ENCODE measurements at places on chromosomes 3 and 15. TPM values are rescaled to one million over a fixed set of nuclear protein-coding genes. Genes with fewer than 3 reads are reported as not detected.
A peak's percentile ranks its signal among the peaks of the same experiment; 100 is the strongest.

Gene HGD
- polyA plus RNA-seq: not detected

- DNase-seq: no peak
- no peak overlapping the region for H3K27ac ChIP-seq
These were observed 54.9 kb downstream of the HCN4 start for GRCh38 chr15:73313861-73314260.

Gene SSR3
- 144 TPM for polyA plus RNA-seq

Gene TMC3
- polyA plus RNA-seq: not detected

Gene SLC22A13
- 0.12 TPM for polyA plus RNA-seq

Gene ADAMTS9
- polyA plus RNA-seq: not detected

- no peak for DNase-seq
- no peaks in the 10 kb centered on the region for H3K4me1 ChIP-seq
- no peaks in the 10 kb centered on the region for H3K36me3 ChIP-seq
- H3K27ac ChIP-seq: no peak overlapping the region
These were observed 16.0 kb upstream of the MINDY4B start for GRCh38 chr3:150921209-150921608.

GRCh38 chr3:45055032-45055410 is 28.9 kb downstream of the CLEC3B start:
- no peaks in the 10 kb centered on the region for H3K36me3 ChIP-seq
- H3K27me3 ChIP-seq: no peaks in the 10 kb centered on the region
- no peak for DNase-seq
- no peaks in the 10 kb centered on the region for H3K4me1 ChIP-seq
- no peak overlapping the region for H3K27ac ChIP-seq

DNA sequence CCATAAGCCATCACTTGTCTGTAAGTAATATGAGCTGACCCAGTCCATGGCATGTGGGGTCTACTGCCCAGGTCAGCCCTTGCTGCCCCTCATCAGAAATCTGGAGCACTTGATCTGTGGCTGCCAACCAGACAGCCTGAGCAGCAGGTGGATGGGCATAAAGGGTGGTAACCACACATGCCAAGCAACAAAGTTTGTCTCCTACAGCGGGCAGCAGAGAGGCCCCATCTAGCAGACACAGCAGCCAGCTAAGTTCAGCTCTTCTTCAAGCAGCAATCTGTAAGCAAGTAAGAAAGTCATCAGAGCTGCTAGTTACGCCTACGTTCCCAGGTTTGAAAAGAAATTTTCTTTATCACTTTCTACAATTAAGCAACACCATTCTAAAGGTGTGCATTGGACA is 27.9 kb downstream of the CHCHD4 start:
- no peak overlapping the region for H3K4me3 ChIP-seq
- H3K4me1 ChIP-seq: no peaks in the 10 kb centered on the region
- H3K27ac ChIP-seq: no peak overlapping the region
- H3K36me3 ChIP-seq: no peaks in the 10 kb centered on the region
- H3K27me3 ChIP-seq: peaks cover 5% of the 10 kb centered on the region

Gene RNF111
- 14.8 TPM for polyA plus RNA-seq

Gene PCSK6
- 1.7 TPM for polyA plus RNA-seq

- no peaks in the 10 kb centered on the region for H3K27me3 ChIP-seq
- H3K4me3 ChIP-seq: no peak within 1 kb of the TSS
- H3K36me3 ChIP-seq: no peaks in the 10 kb centered on the region
- no peak for DNase-seq
These were observed at the start of gene TM4SF1 for GRCh38 chr3:149377408-149378364. Gene TM4SF1, minus strand, starts transcription at chr3:149377649. Its CDS starts 102 bp downstream, at chr3:149377547.

DNA sequence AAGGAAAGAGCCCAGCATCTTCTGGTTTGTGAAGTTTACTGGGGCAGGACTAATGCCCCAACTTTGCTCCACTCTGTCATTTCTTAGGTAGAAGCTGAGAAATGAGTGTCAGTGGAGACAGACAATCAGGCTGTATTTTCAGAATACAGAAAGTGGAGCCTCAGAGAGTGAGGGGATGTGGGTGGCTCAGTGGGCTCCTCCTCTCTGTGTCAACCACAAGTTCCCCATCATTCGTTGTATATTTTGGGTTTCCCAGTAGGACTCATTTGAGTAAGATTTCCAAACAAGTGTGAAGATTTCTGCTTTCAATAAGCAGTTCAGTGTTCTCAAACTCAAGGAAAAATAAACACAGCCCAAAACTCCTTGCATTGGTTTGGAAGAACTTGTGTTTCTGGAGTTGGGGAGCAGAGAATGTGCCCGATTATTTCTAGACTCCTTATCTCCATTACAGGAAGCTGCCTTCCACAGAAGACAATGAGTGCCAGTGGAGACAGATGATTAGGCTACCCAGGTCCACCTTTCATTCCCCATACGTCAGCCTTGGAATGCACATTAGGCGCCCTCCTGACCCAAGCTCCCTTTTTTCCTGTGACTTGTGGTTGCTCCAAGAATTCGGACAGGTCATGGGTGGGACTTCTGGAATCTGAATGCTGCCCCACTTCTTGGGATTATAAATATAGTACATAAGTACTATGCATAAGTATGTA is 792.1 kb upstream of the LMCD1 start:
- H3K4me3 ChIP-seq: no peak overlapping the region
- DNase-seq: no peak
- no peak overlapping the region for H3K27ac ChIP-seq
- H3K36me3 ChIP-seq: no peaks in the 10 kb centered on the region

DNA sequence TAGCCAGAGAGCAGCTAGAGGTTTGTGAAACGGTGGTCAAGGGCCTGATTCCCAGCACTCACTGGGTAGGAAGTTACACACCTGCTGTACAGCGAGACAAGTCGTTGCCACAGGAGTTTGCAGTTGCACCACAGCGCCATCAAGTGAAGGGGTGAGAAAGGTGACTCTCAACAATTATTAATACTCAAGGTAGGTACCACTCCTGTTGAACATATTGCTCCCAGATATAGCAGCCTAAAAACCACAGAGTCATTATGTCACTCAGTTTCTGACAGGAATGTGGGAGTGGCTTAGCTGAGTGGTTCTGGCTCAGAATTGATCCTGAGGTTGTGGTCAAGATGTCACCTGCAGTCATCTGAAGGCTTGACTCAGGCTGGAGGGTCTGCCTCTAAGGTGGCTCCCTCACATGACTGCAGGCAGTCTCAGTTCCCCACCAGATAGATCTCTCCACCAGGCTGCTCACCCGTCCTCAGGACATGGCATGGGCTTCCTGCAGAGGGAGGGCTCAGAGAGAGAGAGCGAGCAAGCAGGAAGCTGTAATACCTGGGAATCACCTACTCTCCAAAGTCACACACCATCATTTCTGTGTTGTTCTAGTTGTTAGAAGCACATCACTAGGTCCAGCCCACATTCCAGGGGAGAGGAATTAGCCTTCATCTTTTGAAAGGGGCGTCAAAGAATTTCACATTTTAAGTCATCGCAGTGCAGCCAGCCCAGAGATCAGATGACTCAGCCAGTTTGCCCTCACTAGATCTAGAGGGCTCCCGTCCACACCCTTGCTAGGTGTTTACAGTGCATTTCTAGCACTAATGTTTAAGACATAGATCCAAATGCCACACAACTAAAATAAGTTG is 17.0 kb upstream of the ANO10 start:
- H3K4me1 ChIP-seq: no peaks in the 10 kb centered on the region
- no peak overlapping the region for H3K4me3 ChIP-seq
- no peaks in the 10 kb centered on the region for H3K36me3 ChIP-seq

DNA sequence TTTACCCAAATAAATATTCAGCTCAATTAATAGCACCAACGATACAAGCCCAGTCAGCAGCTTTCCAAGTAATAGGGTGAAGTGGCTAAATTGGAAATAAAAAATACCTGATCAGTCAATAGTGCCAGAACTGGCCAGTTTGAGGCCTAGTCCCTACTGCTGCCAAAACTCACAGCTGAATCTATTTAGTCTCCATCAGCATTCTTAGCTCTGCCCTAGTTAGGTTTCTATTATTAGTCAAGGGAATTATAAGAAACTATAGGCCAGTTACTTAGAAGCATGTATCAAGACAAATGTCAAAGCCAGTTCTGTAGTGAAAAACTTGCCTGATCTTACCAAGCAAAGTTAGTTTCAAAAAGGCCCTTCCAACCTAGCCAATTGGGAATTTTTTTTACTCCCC is 146.2 kb upstream of the ZBTB20 start:
- no peaks in the 10 kb centered on the region for H3K27me3 ChIP-seq
- H3K27ac ChIP-seq: no peak overlapping the region
- no peaks in the 10 kb centered on the region for H3K36me3 ChIP-seq
- no peak for DNase-seq

- DNase-seq: no peak
- H3K27ac ChIP-seq: no peak overlapping the region
- H3K4me1 ChIP-seq: no peaks in the 10 kb centered on the region
- no peaks in the 10 kb centered on the region for H3K36me3 ChIP-seq
- H3K27me3 ChIP-seq: no peaks in the 10 kb centered on the region
- no peak overlapping the region for H3K4me3 ChIP-seq
These were observed 388.2 kb downstream of the CACNA2D3 start for GRCh38 chr3:54510506-54510905.

Gene ZBTB47
- polyA plus RNA-seq: not detected

- peak overlapping the region; percentile 47 for H3K4me3 ChIP-seq
- DNase-seq: no peak
- H3K27ac ChIP-seq: no peak overlapping the region
- peaks cover 21% of the 10 kb centered on the region for H3K4me1 ChIP-seq
These were observed 2.1 kb downstream of the ACVR2B start for GRCh38 chr3:38455639-38456430.

DNA sequence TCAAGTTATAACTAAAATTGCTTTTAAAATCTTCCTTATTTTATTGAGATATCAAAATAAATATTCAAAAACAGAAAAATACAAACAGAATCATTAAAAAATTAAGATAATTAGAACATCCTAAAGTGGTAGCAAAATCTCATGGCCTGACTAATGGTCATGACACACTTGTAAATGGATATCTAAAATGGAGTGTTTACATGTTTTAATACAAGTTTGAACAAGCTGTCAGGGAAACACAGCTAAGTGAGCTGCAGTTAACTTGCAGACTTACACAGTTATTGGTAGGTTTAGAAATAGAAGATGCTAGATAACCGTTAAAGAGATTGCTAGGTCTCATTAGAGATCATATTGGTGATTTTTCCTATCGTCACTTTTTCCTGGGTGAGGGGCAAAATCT is 242.3 kb downstream of the LPP start:
- H3K27ac ChIP-seq: no peak overlapping the region
- peaks cover 25% of the 10 kb centered on the region for H3K4me1 ChIP-seq
- no peaks in the 10 kb centered on the region for H3K36me3 ChIP-seq
- no peaks in the 10 kb centered on the region for H3K27me3 ChIP-seq
- no peak for DNase-seq

Gene GABRG3
- polyA plus RNA-seq: not detected

- no peaks in the 10 kb centered on the region for H3K4me1 ChIP-seq
- no peak overlapping the region for H3K27ac ChIP-seq
- H3K4me3 ChIP-seq: no peak overlapping the region
- peaks cover 5% of the 10 kb centered on the region for H3K36me3 ChIP-seq
- DNase-seq: no peak
- no peaks in the 10 kb centered on the region for H3K27me3 ChIP-seq
These were observed 137.7 kb downstream of the FNDC3B start for GRCh38 chr3:172177046-172177445.

- no peaks in the 10 kb centered on the region for H3K4me1 ChIP-seq
- no peak overlapping the region for H3K27ac ChIP-seq
- DNase-seq: no peak
- no peaks in the 10 kb centered on the region for H3K36me3 ChIP-seq
- no peak overlapping the region for H3K4me3 ChIP-seq
These were observed 90.8 kb downstream of the MCTP2 start for GRCh38 chr15:94322141-94322540.

DNA sequence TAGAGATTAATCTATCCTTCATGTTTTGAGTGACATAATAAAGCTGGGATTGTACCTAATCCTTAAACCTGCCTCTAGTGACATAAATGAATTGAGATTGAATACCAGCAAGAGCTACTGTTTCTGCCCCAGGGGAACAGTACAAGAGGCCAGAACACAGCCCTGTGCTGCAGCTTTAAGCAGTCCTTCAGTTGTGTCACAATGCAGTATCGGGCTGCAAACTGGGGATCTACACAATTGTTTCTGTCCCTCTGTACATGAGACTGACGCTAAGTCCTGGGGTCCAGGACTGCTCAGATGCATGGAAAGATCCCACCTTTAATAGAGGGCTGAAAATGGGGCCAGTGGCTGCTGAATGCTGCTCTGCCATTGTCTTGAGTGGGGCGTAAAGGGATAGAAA is 87.5 kb downstream of the MINAR1 start:
- no peak overlapping the region for H3K4me3 ChIP-seq
- H3K4me1 ChIP-seq: no peaks in the 10 kb centered on the region
- no peak overlapping the region for H3K27ac ChIP-seq
- H3K36me3 ChIP-seq: no peaks in the 10 kb centered on the region
- no peaks in the 10 kb centered on the region for H3K27me3 ChIP-seq

DNA sequence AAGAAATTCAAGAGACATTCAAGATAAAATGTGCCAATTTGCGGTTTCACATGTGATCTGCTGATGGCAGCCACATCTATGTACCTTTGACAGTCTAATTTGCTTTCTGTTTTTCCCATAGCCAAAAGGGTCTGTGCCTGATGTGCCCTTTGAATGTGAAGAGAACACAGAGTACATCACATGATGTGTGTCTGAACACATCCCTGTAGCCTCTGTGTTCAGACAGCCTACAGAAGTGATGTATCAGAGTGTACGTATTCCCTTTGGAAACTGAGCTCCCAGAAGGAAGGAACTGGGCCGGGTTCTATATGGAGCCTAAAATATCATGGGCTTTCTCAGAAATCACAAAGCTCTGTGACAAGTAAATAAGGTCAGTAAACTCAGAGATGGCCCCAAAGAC is 52.4 kb downstream of the BOC start:
- H3K36me3 ChIP-seq: no peaks in the 10 kb centered on the region
- no peak overlapping the region for H3K27ac ChIP-seq
- no peak for DNase-seq
- H3K27me3 ChIP-seq: no peaks in the 10 kb centered on the region
- no peaks in the 10 kb centered on the region for H3K4me1 ChIP-seq

GRCh38 chr3:170705131-170705530 is 119.3 kb upstream of the SLC7A14 start:
- H3K27me3 ChIP-seq: no peaks in the 10 kb centered on the region
- H3K4me1 ChIP-seq: no peaks in the 10 kb centered on the region
- no peaks in the 10 kb centered on the region for H3K36me3 ChIP-seq
- no peak overlapping the region for H3K4me3 ChIP-seq
- H3K27ac ChIP-seq: no peak overlapping the region

Gene PPP1R14D
- polyA plus RNA-seq: not detected

DNA sequence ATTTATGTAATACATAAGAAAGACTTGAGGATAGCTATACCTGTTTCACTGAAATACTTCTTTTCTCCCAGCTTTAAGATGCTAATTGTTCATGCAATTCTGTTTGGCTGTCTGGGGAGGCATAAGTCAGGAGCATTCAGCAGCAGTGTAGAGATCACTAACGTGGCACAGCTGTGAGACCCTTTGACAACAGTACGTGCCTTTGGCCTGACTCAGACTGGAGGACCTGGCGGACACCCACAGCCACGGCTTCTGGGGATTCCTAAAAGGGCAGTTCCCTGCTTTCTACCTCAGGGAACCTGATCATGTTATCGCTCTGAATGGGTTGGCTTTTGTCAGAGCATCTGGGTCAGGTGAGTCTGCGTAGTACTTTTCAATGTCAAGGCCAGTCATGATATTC is 295.0 kb upstream of the ICE2 start:
- no peak overlapping the region for H3K4me3 ChIP-seq
- H3K27me3 ChIP-seq: peaks cover 3% of the 10 kb centered on the region
- H3K4me1 ChIP-seq: no peaks in the 10 kb centered on the region

All from CD8-positive, alpha-beta memory T cell (primary cell).